ENCODE measurements at places on chromosomes 2 and 18.
A peak's percentile ranks its signal among the peaks of the same experiment; 100 is the strongest.

DNA sequence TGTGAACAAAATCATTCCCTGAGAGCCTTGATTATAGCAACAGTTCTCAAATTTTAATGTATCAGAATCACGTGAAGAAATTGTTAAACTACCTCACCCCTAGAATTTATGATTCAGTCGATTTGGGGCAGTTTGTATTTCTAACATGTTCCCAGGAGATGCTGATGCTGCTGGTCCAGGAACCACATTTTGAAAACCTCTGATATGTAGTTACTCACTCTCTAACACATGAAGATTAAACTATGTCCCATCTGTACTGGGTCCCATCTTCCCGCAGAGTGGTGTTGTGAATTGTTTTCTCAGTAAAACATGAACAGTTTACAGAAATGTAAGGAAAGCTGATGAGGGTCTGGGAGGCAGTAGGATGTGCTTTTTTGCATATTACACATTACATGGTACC, 223.1 kb downstream of the CDH20 start:
- DNase-seq: no peak

DNA sequence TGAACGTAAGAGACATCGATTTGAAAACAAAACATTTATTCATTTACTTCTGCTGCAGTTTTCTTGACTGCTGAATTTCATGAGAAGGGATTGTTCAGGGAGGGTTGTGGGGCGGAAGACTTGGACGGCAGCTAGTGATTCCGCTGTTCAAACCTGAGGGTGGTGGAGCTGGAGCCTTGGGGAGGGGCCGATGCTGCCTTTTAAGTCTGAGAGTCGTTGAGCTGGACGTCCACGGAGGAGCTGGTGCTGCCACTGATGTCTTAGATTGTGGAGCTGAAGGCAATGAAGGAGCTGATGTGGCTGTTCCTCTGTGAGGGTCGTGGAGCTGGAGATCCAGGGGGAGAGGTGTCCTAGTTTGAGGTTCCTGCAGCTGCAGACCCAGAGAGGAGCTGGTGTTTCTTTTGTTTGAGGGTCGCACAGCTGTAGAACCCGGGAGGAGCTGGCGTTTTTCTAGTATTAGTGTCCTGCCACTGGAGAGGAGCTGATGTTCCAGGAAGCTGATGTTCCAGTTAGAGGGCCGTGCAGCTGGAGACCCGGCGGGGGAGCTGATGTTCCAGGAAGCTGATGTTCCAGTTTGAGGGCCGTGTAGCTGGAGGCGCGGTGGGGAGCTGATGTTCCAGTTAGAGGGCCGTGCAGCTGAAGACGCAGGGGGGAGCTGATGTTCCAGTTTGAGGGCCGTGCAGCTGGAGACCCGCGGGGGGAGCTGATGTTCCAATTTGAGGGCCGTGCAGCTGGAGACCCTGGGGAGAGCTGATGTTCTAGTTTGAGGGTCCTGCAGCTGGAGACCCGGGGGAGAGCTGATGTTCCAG, 150.9 kb downstream of the RTP5 start:
- no peak for DNase-seq

DNA sequence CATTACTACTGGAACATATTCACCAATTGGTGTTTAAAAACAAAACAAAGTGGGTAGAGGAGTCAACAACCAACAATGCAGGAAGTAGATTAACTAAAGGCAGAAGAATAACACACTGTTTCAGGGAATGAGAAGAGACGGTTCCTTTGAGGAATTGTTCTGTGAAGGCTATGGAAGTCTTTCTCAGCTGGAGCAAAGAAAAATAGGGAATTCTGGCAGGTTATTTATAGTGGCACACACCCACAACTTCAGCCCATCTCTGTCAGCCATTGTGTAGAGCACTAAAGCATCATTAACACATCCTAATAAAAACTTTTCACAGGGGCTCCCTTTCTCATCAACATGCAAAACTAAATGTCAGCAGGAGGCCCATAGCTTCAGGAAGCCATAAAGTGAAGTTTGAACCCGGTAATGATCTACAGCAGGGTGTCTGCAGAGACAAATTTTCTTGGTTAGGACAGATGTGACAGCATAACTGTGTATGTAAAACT, 113.6 kb downstream of the CDH2 start:
- DNase-seq: no peak

DNA sequence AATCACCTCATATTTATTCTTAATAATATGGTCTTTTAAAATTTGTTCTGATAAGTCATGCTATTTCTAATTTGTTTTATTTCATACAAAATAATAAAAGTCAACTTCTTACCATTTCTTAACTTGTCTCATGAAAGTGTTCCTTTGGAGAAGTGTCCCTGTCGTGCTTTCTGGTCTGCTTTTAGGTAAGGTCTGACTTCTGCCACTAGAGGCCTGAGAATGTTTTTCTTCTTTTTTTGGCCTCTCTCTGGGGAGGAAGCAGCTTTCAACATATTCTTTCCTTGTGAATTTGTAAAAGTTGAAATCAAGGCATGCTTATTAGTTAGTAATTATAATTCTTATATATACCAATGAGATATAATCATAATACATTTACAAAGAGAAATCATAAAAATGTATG, 39.4 kb downstream of the MAP2 start:
- DNase-seq: no peak

GRCh38 chr2:76075126-76075525, 364.4 kb upstream of the GCFC2 start:
- DNase-seq: peak; percentile 95

DNA sequence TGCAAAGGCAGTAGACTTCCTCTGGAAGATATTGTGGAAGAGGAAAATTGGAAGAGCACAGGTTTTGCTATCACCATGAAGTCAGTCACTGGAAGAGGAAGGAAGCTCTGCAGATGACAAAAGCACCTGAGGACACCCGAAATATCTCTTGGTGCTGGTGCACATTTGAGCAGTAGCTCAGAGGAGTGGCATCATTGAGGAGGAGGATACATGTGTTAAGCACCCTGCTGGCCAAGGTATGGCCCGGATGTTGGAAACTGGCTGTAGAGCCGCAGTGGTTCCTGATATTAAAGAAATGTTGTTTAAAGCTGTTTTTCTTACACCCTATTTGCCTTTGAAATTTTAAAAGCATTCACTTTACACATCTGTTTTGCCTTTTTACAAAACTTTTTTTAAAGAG, 32.7 kb upstream of the SCYGR2 start:
- DNase-seq: no peak

GRCh38 chr2:132416723-132417395, at the start of gene GPR39:
GPR39 (plus strand) TSS chr2:132416805.
- DNase-seq: peak; percentile 68

DNA sequence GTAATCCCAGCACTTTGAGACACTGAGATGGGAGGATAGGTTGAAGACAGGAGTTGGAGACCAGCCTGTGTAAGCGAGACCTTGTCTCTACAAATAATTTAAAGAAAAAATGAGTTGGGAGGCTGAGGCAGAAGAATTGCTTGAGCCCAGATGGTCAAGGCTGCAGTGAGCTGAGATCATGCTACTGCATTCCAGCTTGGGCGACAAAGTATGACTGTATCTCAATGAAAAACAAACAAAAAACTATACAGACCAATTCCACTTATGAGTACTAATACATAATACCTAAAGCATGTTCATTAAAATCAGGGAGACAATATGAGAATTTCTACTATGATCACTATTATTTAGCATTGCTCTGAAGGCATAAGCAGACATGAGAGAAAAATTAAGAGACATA, 12.6 kb downstream of the RNF149 start:
- no peak for DNase-seq

DNA sequence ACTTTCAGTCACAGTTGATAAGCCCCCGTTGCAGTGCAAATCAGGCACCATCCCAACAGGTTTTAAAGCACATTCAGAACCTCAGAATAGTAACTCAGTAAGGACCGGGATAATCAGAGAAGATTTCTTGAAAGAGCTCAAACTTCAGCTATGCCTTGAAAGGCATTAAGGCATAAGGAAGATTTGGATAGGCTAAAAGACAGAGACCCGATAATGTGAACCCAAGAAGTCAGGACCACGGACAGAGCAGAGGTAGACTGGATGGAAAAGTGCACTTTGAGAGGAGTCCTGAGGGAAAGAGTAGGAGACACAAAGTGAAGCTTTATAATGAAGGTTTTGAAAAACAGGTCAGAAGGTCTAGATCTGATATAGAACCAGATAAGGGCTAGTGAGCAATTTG, 36.9 kb upstream of the KLF7 start:
- no peak for DNase-seq
